Astrocyte (in vitro differentiated cells and primary cell): ENCODE measurements at places on chromosomes 5 and 9. TPM values are rescaled to one million over a fixed set of nuclear protein-coding genes. Genes with fewer than 3 reads are reported as not detected.

The NREP gene
- 185 and 188 TPM in 2 replicates for total RNA-seq

The LCP2 gene
- 0.09 TPM in 1 of 2 replicates, not detected in the other for total RNA-seq

The PCDHB12 gene
- 0.87 and 1.2 TPM in 2 replicates for total RNA-seq

The FLT4 gene
- 3.7 and 7.2 TPM in 2 replicates for total RNA-seq

The LTC4S gene
- 1.2 and 1.3 TPM in 2 replicates for total RNA-seq

The CDC26 gene
- total RNA-seq, result 22.5 and 23.9 TPM in 2 replicates

The PTPA gene
- 122 and 134 TPM in 2 replicates for total RNA-seq
